NK-92 treated with Interleukin-12 subunit alpha and Interleukin-12 subunit beta, amount 100 ng/mL, for 24 hours (cell line): ENCODE measurements at places on chromosomes 5 and 9.

DNA sequence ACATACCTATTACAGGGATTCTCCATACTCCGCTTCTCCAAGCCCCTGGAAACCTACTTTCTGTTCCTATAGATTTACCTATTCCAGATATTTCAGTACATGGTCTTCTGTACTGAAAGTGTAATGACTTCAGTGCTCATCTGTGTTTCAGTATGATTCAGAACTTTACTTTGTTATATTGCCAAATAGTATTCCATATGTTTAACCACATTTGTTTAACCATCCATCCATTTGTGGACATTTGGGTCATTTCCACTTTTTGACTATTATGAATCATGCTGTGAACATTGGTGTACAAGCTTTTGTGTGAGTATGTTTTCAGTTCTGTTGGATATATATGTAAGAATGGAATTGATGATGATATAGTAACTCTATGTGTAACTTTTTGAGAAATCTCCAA lies 188.9 kb downstream of the PDZD2 start:
- no peak for DNase-seq

- no peak for DNase-seq
These were observed 64.1 kb downstream of the SMIM23 start for GRCh38 chr5:171849585-171850323.

DNA sequence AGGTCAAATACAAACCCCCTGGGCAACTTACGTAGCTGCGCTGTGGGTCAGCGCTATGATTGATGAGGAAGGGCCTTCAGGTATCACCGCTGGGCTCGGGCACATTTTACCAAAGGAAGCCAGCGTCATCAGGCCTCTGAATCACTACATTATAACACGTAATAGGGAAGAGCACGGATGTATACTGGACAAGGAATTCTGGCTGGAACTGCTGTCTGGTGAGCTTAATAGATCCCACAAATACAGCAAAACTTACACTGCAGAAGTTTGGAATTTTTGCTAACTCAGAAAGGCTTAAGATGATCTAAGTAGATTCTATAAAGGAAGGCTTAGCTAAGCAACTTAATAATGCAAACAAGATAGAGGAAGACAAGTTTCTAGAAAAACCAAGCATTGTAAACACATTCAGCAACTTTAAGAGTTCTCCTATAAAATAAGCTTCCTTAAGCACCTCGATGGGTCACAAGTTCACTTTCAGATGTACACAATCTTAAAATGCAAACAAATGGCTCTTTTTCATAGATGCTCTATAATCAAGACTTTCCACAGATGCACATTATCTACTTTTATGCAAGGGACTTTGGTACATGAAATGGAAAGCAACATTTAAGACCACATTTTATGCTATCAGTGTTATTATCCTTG lies 360.1 kb upstream of the PANK3 start:
- DNase-seq: no peak

DNA sequence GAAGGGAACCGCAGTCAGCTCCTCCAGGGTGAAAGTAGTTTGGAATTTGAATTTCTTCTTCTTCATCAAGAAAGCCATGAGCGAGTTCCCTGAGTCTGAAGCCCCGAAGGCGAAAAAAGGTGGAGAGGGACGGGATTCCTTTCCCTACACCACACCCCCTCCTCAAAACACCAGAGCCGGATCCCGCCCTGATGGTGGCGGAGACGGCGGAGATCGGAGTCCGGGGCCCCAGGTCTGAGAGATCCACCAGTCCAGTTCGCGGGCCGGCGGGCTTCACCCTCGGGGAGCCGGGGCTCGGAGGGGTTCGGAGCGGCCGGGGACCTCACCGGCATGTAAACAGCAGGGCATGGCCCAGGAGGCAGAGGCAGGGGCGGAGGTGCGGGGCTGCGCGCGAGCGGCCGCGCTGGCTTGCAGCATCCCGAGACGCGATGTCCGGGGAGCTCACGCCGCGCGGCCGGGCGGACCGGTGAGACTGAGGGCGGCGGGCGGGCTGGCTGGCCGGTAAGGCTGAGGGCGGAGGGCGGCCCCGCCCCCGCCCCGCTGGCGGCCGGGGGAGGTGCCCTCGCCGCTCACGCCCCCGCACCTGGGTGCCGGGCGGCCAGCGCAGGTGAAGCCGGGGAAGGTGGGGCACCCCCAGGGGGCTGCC lies 606 bp downstream of the EEIG1 start:
- peak; percentile 31 for DNase-seq
